A549 treated with ZK216348 at 1 μM for 4 hours (cell line): ENCODE measurements at places on chromosomes 7 and 10. TPM values are rescaled to one million over a fixed set of nuclear protein-coding genes. Genes with fewer than 3 reads are reported as not detected.

RAMP3 gene
- not detected in 5 replicates for total RNA-seq

NRG3 gene
- total RNA-seq = not detected in 5 replicates

ARID5B gene
- total RNA-seq = 1.4 to 2.4 TPM (median 2.0 TPM) in 5 replicates

CYP3A7 gene
- not detected in 5 replicates for total RNA-seq

ZRANB1 gene
- 6.4 to 10.2 TPM (median 9.5 TPM) in 5 replicates for total RNA-seq
